ENCODE measurements at places on chromosomes 13 and 19. TPM values are rescaled to one million over a fixed set of nuclear protein-coding genes. Genes with fewer than 3 reads are reported as not detected.

The GIPR gene
- 29.0 TPM for total RNA-seq

The ELSPBP1 gene
- total RNA-seq, result not detected

The SHISA2 gene
- total RNA-seq, result 0.67 TPM

DNA sequence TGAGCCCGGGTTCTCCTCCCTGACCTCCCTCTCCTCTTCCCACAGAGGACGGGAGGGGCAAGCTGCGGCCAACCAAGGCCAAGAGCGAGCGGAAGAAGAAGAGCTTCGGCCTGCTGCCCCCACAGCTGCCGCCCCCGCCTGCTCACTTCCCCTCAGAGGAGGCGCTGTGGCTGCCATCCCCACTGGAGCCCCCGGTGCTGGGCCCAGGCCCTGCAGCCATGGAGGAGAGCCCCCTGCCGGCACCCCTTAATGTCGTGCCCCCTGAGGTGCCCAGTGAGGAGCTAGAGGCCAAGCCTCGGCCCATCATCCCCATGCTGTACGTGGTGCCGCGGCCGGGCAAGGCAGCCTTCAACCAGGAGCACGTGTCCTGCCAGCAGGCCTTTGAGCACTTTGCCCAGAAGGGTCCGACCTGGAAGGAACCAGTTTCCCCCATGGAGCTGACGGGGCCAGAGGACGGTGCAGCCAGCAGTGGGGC, 162.2 kb downstream of the KDM4B start:
- no peak for DNase-seq

DNA sequence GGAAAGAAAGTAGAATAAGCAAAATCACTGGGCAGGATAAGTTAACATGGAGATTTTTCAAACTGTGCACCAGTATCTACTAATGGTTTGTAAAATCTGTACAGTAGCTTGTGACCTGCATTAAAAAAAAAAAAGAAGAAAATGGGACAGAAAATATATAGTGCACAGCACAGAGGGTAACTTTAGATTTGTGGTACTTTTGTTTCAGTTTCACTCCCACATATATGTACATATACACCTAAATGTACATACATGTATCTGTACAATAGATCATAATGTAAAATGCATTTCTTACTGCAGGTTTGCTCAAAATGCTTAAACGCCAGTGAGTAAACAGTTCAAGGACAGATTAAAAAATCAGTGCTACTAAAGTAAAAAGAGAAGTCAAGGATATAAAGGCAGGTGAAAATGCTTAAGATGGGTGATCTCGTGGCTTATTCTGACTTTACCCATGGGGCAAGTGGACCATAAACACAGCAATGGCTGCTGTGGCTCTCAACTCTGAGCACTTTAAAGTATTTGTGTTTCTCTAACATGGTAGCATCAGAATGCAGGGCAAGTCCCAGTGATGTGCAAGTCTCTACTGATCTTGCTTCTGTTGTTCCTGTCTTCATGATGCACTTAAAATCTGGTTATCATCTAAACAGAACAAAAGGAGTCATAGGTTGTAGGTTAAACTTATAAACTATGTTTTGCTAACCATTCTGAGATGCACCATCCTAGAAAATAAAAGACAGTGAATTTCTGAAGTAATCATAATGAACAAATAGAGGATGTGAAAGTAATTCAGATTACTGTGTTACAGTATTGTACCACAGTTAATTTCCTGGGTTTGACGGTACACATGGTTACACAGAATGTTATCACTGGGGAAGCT, 112.3 kb downstream of the MIPEP start:
- no peak for DNase-seq

DNA sequence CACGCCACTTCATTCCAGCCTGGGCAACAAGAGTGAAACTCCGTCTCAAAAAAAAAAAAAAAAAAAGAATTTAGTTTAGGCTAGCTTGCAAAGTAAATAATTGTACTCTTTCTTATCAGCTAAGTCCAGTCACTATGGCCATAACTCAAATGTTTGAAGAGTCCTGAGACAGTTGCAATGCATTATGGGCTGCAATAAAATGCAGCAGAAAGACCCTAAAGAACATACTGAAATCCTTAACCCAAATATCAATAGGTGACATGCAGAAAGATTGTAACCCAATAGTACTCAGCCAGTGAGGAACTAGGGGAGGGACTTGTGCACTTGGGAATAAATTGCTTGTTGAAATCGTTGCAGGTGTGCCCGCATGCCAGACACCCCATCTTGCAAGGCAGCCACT, 20.9 kb upstream of the FFAR2 start:
- no peak for DNase-seq

DNA sequence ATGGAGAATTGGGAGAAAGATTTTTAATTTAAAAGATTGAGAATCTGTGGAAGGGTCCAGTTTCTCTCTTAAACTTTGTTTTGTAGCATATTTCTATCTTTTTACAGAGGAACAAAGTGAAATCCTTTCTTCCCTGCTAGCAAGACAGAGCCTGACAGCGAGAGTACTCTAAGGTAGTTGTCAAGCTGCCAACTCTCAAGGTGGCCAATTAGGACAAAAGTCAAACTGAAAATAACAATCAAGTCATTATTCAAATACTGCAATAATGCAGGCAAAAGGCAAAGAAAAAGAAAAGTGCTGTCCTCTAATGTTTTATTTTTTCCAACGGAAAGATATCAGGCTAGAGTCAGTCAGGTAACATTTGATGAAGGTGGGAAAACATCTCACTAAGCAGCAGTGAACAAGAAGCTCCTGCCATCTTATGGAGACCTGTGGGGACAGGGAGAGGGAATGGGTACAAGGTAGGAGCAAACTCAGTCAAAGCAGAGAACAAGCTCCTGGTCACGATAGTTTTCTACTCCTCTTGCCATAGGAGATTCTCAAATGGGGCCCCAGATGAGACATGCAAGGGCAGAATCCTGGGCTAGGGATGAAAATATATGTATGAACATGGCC, 801.9 kb upstream of the SLITRK1 start:
- no peak for DNase-seq

GRCh38 chr19:35213663-35214632, 14.6 kb downstream of the FAM187B start:
- DNase-seq, result peak; percentile 67

DNA sequence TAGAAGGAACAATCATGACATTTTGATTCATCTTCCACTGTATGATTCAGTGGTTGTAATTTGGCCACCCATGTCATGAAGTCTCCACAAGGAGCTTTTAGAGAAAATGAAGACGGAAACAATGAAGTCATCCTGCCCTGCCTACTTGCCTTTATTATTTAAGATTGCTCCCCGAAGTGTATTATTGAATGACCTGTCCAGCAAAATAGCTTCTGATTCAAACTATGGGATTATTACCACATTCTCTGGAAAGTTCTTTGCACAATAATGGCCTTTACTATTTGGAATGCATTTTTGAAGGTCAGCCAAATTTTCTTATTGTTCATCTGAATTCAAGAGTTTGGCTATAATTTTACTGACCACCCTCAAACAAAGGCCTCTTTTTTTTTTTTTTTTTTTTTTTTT, 77.8 kb upstream of the RFC3 start:
- no peak for DNase-seq

- DNase-seq, result no peak
Measured at GRCh38 chr13:110185696-110186095, 121.3 kb downstream of the COL4A1 start.

DNA sequence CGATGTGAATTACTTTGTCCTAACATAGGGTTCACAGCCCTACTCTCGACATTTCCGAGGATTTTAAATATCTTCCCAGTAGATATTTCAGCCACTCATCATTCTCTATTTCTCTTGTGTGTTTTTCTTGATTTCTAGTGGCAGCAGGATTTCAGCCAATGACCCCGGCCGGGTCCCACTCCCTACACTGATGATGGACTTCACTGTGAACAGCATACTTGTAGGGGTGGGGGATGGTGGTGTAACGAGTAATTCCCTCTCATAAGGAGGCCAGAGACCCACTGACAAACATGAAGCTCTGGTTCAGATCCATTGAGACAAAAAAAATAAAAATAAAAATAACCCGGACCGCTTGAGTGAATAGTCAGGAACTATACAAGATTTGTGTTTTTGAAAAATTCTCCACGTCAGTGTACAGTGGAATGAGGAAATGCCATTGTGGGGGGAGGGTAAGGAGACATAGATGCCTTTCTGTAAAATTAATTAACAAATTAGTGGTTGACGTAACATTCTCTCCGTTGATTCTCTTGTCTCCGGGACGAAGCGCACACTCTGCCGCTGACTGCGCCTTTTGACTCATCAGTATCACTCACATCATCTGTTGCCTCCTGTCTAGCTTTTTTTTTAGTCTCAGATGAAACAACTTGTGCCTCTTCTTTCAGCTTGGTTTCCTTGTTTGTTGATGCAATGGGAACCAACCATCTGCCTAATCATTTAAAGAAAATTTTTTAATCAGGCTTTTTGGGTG, 48.8 kb upstream of the IRS2 start:
- DNase-seq, result no peak

- no peak for DNase-seq
Measured at GRCh38 chr13:110377826-110378201, 70.7 kb downstream of the COL4A2 start.

DNA sequence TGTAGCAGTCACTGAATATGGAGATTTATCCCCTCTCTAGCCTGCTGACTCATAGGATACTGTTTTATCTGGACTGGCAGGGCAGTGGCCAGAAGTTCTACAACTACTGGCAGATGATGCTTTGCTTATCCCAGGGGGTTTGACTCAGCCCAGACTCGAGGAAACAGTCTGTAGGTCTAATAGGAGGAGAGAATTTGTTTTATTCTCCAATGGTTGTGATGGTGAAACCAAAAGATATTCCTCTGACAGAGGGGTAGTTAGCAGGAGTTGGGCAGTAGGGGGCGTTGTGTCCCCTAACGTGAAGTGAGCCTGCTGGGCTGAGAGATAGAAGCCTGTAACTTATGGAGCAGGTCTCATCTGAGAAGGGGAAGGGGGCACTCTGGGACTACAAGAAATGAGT, 74.9 kb downstream of the WTIP start:
- no peak for DNase-seq

DNA sequence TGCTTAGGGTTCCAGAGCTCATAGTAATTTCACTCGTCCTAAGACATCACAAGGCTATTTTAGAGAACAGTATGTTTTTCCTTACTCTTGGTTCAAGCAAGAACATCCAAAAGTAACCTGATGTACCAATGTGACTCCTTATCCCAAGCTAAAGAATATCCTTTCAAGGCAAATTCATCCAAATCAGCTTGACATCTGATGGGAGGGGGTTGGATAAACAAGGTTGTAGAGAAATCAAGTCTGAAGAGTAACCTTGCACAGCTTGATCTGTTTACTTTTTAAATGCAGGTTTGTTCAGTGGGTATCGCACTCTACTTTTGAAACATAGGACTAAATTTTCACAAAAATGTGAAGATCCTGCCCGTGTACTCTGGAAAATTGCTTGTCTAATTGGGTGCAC, 201.2 kb downstream of the GGACT start:
- DNase-seq, result no peak

DNA sequence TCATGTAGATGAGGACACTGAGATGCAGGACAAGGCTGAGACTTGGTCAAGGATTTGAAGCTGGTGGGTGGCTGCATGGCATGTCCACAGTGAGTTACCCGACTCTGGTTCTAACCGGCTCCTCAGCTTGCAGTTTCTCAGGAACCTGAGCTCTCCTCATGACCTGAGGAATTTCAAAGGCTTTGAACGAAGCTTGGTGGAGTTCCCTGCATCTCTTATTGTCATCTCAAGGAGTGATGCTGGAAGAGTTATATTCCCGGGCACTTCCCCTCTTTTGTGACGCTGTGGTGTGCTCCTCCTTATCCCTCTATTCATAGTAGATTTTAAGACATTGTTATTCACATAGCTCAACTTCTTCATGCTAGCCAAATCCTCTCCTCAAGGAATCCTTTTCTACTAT, 500.1 kb upstream of the HTR2A start:
- no peak for DNase-seq

GRCh38 chr19:43641333-43641732, 1.7 kb upstream of the CADM4 start:
- no peak for DNase-seq

DNA sequence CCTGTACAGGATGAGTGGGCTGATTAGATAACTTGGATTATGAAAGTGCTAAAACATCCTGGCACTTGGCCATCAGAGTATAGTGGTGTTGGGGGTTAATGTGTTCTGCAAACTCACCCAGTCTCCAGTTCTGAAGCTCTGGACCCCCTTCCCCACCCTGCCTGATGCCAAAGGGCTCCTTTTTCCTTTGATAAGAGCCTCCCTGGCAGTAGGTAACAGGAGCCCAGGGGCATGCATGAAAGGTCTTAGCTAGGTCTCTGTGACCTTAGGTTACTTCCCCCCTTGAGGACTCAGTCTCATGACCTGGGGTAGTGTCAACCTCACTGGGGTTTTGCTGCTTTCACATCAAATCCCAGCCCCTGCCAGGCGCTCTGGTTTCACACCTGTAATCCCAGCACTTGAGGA, 2.5 kb downstream of the RPS28 start:
- no peak for DNase-seq

DNA sequence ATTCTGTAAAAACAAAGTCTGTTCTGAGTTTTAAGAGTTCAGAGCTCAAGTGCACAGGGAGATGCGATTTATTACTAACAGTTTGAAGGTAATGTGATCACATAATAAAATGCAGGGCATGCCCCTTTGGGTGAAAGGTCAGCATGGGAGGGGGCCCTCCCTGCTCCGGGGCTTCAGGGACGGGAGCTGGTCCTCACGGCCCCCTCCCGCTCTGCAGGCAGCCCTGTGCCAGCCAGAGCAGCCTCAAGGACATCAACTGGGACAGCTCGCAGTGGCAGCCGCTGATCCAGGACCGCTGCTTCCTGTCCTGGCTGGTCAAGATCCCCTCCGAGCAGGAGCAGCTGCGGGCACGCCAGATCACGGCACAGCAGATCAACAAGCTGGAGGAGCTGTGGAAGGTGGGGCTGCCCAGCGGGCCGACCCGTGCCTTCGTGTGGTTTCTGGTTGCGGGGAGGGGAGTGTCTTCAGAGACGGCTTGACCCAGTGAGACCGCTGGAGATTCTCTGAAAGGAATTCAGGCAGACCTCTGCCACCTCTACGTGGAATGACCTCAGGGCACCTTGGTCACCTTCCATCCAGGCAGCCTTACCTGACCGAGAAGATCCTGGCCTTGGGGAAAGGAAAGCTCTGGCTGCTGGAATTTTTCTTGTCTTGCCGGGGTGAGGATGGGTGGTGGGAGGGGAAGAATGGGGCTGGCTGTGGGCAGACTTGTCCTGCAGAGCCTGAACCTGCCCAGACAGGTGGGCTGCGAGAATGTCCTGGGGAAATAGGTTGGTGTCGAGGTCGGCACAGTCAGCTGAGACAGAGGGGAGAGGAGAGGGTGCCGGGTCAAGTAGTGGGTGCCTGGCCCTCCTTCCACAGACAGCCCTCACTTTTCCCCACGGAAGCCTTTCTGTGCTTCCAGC, 19.0 kb downstream of the UPF1 start:
- no peak for DNase-seq

Data from natural killer cell treated with Interleukin-12 subunit alpha and Interleukin-12 subunit beta and Interleukin-15 and Interleukin-18, amount 100 ng/mL, for 72 hours (primary cell).